D341Med (cell line): ENCODE measurements at places on chromosomes 1 and 21.

GRCh38 chr1:204688007-204688406 is 2.5 kb upstream of the LRRN2 start:
- no peak for DNase-seq

DNA sequence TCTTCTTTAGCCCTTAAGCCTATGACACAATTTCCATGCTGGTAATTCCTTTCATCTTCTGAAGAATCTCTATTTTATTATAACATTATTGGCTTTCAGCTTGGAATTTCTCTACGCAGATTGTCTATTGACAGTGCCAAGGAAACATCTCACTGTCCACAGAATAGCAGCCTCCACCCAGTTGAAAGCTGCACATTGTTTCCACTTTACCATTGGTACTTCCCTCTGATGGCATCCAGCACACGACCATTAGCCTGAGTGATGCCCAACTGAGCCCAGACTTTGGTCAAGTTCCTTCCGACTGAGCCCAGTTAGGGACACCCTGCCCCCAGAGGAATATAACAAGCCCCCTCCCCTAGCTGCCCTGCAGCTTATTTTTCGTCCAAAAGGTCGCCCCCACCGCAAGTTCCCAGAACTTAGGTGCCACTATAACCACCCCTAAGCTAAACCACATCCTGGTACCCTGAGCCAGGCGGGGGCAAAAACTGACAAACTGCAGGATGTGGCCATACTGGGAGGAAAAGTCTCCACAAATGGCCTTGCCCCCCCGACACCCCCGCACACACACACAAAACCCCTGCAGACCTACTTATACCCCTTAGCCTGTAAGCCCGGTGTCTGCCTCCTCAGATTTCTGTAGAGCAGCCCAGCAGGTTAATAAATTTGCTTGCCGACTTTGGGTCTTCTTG is 13.2 kb downstream of the GBP5 start:
- no peak for DNase-seq

DNA sequence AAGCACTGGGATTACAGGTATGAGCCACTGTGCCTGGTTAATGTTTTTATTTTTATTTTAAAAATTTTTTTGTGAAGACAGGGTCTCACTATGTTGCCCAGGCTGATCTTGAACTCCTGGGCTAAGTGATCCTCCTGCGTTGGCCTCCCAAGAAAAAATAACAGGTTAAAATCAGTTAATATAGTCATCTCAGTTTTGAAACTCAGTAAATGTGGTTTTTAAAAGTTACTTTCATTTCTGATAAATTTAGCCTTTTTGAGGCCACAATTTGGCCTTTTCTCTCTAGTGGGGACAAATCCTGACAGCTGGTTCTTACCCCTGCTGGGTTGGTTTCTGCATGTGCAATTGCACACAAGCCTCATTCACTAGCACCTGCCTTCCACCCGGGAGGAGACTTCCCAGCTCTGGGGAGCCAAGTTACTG is 13.3 kb downstream of the PMF1 start:
- no peak for DNase-seq

DNA sequence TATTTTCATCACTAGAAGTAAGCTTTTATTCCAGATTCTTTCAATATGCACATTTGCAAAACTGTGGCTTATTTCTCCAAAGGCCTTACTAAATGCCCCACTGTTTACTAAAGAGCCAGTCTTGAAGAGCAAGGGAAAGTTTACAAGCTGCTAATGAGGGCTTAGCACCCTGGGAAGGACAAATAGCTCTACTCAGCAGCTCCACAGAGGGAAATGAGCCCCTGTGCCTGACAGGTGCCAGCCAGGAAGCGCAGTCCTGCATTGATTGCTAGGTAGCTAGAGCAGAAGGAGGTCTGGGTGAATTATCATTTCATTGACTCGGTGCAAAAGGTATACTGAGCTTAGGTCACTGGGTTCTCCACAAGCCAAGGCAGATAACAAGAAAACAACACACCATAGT is 307.0 kb downstream of the SETD4 start:
- DNase-seq = no peak

DNA sequence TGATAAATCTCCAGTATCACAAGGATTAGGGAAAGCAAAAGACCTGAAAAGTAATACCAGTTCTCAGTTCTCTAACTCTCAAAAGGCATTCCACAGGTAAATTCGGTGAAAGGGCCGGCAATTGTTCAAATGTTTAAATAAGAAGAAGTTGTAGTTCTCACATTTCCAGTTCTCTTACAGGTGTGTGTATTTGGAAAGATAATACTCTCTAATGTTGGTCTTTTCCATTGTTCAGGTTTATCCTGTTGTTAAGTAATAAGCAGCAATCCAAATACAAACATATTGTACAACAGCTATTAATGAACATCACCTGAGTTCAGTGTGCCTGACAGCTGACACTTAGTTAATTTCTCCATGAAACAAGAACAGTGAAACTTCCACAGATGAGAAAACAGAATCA is 13.2 kb upstream of the PRKAB2 start:
- no peak for DNase-seq

GRCh38 chr1:77977989-77978292 is 931 bp downstream of the FUBP1 start:
- DNase-seq = no peak

DNA sequence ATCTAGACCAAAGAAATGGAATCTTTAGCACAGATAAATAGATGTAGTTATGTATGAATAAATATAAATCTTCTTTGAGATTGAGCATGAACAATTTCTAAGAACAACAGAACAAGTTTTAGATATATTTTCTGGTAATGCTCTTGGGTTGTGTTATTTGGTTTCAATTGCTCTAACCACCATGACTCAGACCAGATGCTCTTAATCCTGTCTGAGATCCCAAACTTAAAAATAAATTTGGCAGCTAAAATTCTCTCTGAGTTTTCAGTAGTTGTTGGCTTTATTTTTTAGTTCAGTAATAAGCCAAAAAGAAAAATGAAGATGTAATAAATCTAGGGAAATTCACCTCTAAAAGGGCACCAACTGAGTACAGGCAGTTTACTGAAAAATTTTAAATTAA is 1693.4 kb downstream of the NCAM2 start:
- no peak for DNase-seq

GRCh38 chr1:236320671-236321070 is 38.9 kb upstream of the ERO1B start:
- no peak for DNase-seq

- no peak for DNase-seq
Observed at GRCh38 chr1:6491966-6492365, 499 bp upstream of the PLEKHG5 start.

DNA sequence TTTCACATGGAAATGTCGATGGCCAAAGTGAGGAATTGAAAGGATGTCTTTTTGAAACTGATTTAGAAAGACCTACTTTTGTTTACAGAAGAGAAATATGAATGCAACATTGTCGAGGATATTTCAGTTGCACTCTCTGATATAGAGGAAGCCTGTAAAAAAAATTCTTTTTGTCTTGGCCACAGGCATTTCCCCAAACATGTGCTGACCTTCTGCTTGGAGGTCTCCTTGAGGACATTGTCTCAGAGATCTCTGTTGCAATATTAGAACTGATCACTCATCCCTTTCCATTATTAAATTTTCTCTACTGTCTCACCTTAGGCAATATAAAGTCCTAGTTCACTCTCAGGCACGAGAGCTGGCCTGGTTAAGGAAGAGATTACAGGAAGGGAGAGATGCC is 16.0 kb downstream of the S100A11 start:
- DNase-seq = no peak

DNA sequence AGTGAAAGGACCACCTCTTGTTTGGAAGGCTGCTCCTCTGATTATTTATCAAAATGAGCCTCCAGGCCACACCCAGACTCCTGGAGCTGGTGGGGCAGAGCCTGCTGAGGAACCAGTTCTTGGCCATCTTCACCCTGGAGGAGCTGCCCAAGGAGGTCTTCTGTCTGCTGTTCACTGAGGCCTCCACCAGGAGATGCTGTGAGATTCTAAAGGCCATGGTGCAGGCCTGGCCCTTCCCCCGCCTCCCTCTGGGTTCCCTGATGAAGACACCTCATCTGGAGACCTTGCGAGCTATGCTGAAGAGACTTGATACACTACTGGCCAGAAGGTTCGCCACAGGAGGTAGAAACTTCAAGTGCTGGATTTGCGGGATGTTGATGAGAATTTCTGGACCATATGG is 61.7 kb upstream of the GJA8 start:
- DNase-seq = no peak

- DNase-seq = no peak
Observed at GRCh38 chr1:228361314-228362140, 45.1 kb downstream of the TRIM11 start.
